Mesothelial cell of epicardium (in vitro differentiated cells): ENCODE measurements at places on chromosomes 13 and 19. TPM values are rescaled to one million over a fixed set of nuclear protein-coding genes. Genes with fewer than 3 reads are reported as not detected.
A peak's percentile ranks its signal among the peaks of the same experiment; 100 is the strongest.

DNA sequence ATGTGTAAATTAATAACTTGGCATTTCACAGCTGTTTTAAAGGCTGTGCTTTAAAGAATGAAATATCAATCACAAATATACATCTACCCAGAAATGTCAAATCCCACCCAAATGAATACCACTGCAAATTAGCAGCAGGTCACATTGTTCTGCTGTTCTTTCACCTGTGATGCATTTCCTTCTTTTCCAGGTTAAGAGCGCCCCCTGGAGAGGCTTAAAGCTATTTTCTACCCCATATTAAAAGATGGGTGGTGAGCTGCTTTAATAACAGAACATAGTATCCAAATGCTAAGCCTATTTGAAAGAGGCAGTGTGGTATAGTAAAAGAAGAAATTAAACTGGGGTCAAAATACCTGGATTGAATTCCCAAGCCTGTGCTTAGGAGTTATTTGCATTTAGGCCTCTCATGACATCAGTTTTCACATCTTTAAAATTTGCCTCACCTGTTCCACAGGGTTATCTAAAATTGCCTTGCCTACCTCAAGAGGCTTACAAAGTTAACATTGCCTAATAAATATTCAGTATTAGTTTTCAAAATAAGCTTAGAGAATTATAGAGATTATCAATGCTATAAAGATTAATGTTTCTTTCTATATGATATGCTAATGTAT lies 396.9 kb upstream of the SLITRK5 start:
- no peak overlapping the region for H3K27ac ChIP-seq
- H3K36me3 ChIP-seq = no peaks in the 10 kb centered on the region
- DNase-seq = peak; percentile 54
- H3K4me1 ChIP-seq = no peaks in the 10 kb centered on the region
- H3K27me3 ChIP-seq = no peaks in the 10 kb centered on the region

GRCh38 chr19:43618921-43619261 lies 538 bp downstream of the ZNF428 start:
- H3K27me3 ChIP-seq = no peaks in the 10 kb centered on the region
- peak overlapping the region; percentile 96 for H3K27ac ChIP-seq
- DNase-seq = no peak

DNA sequence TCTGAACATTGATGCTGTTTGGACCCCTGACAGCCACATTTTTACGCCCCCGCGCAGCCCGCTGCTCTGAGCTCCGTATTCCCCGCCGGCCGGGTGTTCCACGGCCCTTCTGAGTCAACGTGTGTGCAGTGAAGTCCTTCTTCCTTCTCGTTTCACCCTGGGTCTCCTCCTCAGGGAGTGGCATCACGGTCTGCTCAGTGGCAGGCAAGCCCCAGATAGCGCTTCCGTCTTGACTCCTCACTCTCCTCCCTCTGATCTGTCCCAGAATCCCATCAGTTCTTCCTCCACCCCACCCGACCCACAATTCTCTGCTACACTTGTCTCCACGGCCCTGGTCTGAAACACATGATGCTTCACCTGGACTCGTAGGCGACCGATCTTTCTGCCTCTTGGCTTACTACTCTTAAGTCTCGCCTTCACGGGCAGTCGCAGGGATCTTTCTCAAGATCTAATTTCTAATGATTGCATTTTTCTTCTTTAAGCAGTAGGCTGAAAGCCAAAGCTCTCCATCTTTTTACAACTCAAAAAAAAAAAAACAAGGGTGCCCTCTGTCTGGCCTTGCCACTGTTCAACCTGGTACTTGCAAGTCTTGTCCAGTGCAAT lies 33.9 kb downstream of the CCNE1 start:
- peak overlapping the region; percentile 75 for H3K4me3 ChIP-seq
- H3K4me1 ChIP-seq = peaks cover 28% of the 10 kb centered on the region
- DNase-seq = peak; percentile 55
- H3K27ac ChIP-seq = peak overlapping the region; percentile 93
- no peaks in the 10 kb centered on the region for H3K36me3 ChIP-seq

DNA sequence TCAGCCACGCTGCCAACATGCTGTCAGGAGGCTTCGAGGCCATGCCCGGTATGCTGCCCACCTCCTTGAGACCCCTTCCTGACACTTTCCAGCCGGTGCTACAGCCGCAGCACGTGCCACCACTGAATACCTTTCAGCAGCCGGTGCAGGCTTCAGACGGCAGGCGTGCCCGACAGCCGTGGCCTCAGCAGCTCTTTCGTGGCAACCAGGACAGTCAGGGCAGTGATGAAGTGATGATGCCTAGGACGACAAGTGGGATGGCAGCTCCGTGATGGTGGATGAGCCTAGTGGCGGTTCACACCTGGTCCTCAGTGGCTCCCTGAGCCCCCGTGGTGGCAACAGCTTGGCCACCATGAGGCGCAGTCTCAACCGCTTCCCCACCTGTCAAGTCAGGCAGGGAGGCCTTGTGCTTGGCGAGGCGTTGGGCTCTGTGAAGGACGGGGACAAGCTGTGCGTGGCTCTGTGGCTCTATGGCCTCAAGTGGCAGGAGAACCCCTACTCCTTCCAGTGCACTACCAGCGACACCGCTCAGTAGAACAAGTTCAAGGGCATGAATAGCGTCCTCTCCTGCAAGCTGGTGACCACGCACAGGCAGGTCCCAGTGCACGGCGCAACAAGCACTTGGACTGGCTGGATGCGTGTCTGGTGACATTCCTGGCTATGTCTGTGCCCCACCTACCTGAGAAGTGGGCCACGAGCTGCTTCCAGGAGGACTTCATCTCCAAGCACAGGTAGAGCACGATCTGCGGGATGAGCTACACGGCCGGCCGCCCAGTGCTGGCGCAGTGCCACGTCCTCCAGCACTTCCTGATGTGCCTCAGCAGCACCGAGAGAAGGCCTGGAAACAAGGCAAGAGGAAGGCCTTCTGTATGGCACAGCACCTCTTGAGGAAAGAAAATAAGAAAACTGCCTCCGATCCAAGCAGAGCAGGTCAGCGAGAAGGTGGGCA lies 18.2 kb upstream of the ZNF14 start:
- H3K27ac ChIP-seq = no peak overlapping the region
- H3K27me3 ChIP-seq = no peaks in the 10 kb centered on the region
- DNase-seq = no peak
- H3K36me3 ChIP-seq = no peaks in the 10 kb centered on the region
- no peak overlapping the region for H3K4me3 ChIP-seq

DNA sequence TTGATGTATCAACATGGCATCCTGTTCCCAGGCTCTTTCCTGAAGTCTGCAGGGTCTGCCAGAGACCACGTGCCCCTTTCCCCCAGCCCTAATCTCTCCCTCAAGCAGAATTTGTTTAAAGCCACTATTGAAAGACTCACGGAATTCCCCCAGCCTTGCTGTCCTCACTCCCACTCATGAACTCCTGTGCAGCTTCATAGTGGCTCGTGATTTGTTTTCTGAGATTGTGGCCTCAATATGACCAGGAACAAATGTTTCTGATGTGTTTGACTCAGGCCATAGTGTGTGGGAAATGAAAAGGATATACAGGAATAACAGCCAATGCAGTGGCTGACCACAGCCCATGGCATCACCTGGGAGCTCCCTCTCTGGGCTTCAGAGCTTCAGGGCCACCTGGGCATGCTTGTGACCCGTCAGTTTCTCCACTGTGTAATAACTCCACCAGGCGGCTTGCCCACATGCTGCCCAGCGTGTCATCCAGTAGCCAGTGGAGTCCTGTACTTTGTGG lies 8.1 kb upstream of the SERPINE3 start:
- H3K36me3 ChIP-seq = no peaks in the 10 kb centered on the region
- no peaks in the 10 kb centered on the region for H3K27me3 ChIP-seq
- no peaks in the 10 kb centered on the region for H3K4me1 ChIP-seq
- DNase-seq = no peak

GRCh38 chr13:32314271-32315237 lies 609 bp downstream of the ZAR1L start:
- no peaks in the 10 kb centered on the region for H3K36me3 ChIP-seq
- H3K27ac ChIP-seq = peak overlapping the region; percentile 99
- no peak for DNase-seq
- peak overlapping the region; percentile 96 for H3K4me3 ChIP-seq
- peaks cover 9% of the 10 kb centered on the region for H3K4me1 ChIP-seq
- H3K27me3 ChIP-seq = no peaks in the 10 kb centered on the region

- peaks cover 2% of the 10 kb centered on the region for H3K4me1 ChIP-seq
- no peak for DNase-seq
- no peak overlapping the region for H3K27ac ChIP-seq
- no peaks in the 10 kb centered on the region for H3K27me3 ChIP-seq
- no peak overlapping the region for H3K4me3 ChIP-seq
- H3K36me3 ChIP-seq = peaks cover 3% of the 10 kb centered on the region
Observed at GRCh38 chr13:80299046-80299445, 41.9 kb downstream of the SPRY2 start.

CERS1 gene
- total RNA-seq = 8.5 to 9.4 TPM (median 8.8 TPM) in 3 replicates

OR7G1 gene
- total RNA-seq = not detected in 3 replicates

B3GNT8 gene
- 4.5 to 5.1 TPM (median 4.9 TPM) in 3 replicates for total RNA-seq

FTL gene
- 1,022 to 1,078 TPM (median 1,064 TPM) in 3 replicates for total RNA-seq

CGB8 gene
- 0.29 to 0.31 TPM in 2 of 3 replicates, not detected in the other for total RNA-seq
